Lower lobe of right lung (tissue), 2 donors: ENCODE measurements at places on chromosomes 1 and 21. TPM values are rescaled to one million over a fixed set of nuclear protein-coding genes. Genes with fewer than 3 reads are reported as not detected.

ILDR2 gene
- 1.6 TPM for total RNA-seq

FCRL4 gene
- total RNA-seq = not detected

STUM gene
- 0.83 TPM for total RNA-seq

AADACL3 gene
- not detected for total RNA-seq

CCDC185 gene
- not detected for total RNA-seq

GRCh38 chr1:59154401-59154800 lies 142.5 kb upstream of the FGGY start:
- DNase-seq = no peak
- no peak overlapping the region for H3K4me3 ChIP-seq
- peaks cover 32% of the 10 kb centered on the region for H3K4me1 ChIP-seq

GRCh38 chr21:15774590-15774989 lies 44.8 kb downstream of the USP25 start:
- no peak overlapping the region for H3K27ac ChIP-seq
- no peak for DNase-seq
- no peaks in the 10 kb centered on the region for H3K27me3 ChIP-seq
- peaks cover 8% of the 10 kb centered on the region for H3K4me1 ChIP-seq
- no peaks in the 10 kb centered on the region for H3K36me3 ChIP-seq

- H3K4me3 ChIP-seq = no peak overlapping the region
- peaks cover 5% of the 10 kb centered on the region for H3K36me3 ChIP-seq
- H3K27ac ChIP-seq = no peak overlapping the region
- H3K4me1 ChIP-seq = no peaks in the 10 kb centered on the region
Measured at GRCh38 chr21:44440241-44441040, 14.9 kb upstream of the LRRC3 start.

DNA sequence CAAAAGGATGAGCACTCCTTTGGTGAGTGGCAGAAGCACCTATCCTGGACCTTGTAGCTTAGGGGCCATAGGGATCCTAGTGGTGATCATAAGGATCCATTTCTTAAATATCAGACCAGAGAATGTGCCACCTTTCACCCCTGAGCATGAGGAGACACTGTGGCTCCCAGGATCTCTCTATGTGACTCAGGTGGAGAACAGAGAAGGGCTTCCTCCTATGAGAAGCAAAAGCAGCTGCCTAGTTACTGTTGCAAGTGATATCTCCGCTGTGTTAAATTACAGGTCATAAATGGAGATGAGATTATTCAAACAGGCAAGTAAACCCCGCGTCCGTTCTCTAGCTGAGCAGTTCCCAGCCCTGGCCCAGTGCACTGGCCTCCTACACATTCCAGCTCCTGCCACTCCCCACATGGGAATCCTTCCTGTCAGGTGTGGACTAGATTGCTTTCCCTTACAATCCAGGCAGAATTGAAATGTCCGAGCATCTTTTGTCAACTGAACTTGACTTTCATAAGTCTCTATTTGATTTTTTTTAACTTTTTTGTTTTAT lies 26.3 kb downstream of the CLEC20A start:
- no peak for DNase-seq
- H3K27me3 ChIP-seq = no peaks in the 10 kb centered on the region
- peaks cover 79% of the 10 kb centered on the region for H3K36me3 ChIP-seq
- H3K4me1 ChIP-seq = no peaks in the 10 kb centered on the region
- H3K27ac ChIP-seq = no peak overlapping the region

DNA sequence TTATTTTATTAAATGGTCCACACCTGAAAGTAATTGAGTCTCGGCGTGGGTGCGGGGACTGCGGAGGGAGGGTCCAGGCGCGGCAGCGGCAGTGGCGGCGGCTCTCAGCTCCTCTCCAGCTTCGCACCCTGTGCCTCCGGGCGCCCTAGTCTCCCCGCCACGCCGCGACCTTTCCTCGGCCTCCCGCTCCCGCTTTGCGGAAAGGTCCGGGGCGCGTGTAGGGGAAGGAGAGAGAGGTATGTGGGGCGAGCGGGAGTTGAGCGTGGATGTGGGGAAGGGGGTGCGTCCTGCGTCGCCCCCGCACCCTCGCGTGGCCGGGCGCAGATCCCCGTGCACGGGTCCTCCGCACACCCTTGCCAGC lies 13.4 kb upstream of the ALX3 start:
- H3K4me3 ChIP-seq = peak overlapping the region; percentile 75
- DNase-seq = no peak
- H3K4me1 ChIP-seq = peaks cover 21% of the 10 kb centered on the region
- peak overlapping the region; percentile 79 for H3K27ac ChIP-seq

DNA sequence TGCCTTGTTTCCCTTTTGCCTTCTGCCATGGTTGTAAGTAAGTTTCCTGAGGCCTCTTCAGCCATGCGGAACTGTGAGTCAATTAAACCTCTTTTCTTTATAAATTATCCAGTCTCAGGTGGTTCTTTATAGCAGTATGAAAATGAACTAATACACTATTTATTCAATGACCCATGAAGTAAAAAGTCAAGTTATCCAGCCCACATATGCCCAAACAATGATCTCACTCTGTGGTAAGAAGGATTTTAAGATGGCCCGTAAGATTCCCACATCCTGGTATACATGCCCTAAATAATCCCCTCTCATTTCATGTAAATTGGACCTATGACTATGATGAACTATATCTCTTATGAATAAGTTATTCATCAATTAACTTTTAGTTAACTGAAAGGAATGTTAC lies 1008.3 kb upstream of the B3GALT2 start:
- H3K36me3 ChIP-seq = no peaks in the 10 kb centered on the region
- no peak overlapping the region for H3K4me3 ChIP-seq
- H3K27me3 ChIP-seq = no peaks in the 10 kb centered on the region
- no peak for DNase-seq

DNA sequence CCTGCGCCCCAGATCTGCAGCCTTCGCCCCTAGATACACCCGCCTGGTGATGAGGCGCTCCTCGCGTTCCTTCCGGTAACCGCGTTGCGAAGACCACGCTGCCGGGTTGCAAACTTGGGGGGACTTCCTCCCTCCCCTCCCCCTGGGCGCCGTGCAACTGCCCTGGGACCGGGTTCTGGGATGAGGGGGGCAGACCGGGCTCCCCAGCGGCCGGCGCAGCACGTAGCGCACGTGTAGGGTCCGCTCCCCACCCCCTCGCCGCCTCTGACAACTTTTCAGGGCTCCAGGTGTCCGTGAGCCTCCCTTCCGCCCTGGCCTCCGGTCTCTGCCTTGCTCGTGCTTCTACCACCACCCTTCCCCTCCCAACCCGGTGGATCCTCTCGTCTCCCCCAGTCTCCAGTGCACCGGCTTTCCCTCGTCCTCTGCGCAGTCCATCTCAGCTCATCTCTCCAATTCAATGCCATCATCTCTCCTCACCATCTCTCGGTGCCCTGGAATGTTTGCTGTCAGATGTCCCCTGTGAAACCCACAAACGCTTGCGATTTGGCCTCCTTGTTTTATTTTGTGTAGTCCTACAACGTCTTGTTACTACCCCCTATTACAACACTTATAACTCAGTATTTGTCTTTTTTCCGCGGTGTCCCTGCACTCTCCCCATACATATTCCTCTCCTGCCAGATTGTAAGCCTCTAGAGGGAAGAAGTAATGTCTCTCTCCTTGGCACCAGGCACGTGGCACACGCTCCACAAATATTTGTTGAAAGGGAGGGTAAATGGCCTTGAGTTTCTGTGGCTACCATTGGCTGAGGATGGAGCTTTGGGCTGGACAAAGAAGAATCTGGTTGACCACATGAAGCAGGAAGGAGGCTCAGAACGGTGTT lies 782 bp downstream of the PCAT6 start:
- H3K27me3 ChIP-seq = no peaks in the 10 kb centered on the region
- H3K27ac ChIP-seq = peak overlapping the region; percentile 86
- H3K4me1 ChIP-seq = peaks cover 26% of the 10 kb centered on the region
- DNase-seq = no peak

GRCh38 chr1:210397681-210398080 lies 69.0 kb downstream of the HHAT start:
- DNase-seq = no peak
- no peak overlapping the region for H3K27ac ChIP-seq
- no peaks in the 10 kb centered on the region for H3K27me3 ChIP-seq
- no peaks in the 10 kb centered on the region for H3K36me3 ChIP-seq
- no peak overlapping the region for H3K4me3 ChIP-seq

DNA sequence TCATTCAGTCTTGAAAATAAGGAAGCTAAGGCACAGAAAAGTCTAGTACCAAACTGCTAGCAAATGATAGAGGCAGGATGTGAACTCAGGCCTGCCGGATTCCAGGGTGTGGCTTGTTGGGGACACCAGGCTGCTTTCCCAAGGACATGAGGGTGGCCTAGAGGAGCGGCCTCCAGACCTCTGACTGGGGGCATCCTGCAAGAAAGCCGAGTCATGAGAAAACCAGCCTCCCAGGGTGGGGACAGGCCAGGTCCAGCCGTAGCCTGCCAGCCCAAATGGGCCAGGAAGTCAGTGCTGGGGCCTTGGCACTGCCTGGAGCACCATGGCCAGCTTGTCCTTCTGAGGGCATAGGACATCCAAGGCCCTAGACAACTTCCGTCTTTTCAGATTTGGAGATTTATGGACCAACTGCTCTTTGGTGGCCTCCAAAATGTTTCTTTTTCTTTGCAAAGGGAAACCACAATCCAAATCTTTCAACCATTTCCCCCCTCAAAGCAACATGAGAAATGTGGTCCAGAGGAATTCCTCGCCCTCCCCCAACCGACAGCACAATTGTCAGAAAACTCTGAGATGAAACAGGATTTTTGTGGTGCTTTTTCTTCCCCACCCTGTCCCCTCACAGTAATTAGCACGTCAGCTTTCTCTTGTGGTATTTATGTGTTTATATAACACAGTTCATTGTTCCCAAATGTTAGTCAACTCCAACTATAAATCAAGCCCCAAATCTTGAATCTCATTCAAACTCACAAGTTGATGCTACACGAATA lies 212.3 kb downstream of the KAZN start:
- no peaks in the 10 kb centered on the region for H3K36me3 ChIP-seq
- peaks cover 13% of the 10 kb centered on the region for H3K4me1 ChIP-seq
- H3K4me3 ChIP-seq = no peak overlapping the region
- no peak for DNase-seq
- H3K27ac ChIP-seq = no peak overlapping the region

- H3K27ac ChIP-seq = no peak overlapping the region
- H3K4me1 ChIP-seq = no peaks in the 10 kb centered on the region
- H3K36me3 ChIP-seq = peaks cover 10% of the 10 kb centered on the region
- DNase-seq = no peak
Measured at GRCh38 chr1:110945626-110946025, 18.1 kb downstream of the LRIF1 start.

- no peaks in the 10 kb centered on the region for H3K4me1 ChIP-seq
- no peak overlapping the region for H3K4me3 ChIP-seq
- H3K27ac ChIP-seq = no peak overlapping the region
- no peak for DNase-seq
Measured at GRCh38 chr21:36207577-36208320, 51.1 kb downstream of the DOP1B start.

DNA sequence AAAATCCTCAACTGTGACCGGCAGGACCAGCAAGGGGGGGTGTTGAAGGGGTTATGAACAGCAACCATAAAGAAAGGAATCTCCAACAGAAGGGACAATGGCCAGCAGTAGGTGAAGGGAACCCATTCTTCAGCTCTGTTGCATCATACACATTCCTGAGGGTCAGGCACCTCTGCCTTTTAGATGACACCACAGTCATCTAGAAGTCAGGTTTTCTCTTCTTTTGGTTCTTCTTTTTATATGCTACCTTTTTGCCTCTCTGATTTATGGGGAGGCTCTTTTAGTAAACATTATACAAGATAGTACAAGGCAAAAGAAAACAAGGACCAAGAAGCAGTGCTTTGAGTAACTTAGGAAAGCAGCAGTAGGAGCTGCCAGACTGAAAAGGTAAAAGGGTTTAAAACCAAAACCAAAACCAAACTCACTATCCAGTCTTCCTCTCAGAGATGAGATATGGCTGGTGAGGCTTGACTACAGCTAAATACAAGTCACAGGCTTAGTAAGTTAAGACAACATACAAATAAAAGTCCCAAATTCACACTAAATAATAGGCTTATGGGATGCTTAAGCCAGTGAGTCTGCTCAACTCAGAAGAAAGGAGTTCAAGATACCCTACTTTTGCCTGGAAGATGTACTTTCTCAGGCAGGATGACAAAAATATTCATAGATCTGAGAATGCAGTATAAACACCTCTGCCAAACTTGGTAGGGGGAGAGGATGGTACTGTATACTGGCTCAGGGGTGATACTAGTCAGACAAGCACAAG lies 4.1 kb downstream of the TEX38 start:
- no peak for DNase-seq
- peaks cover 69% of the 10 kb centered on the region for H3K36me3 ChIP-seq
- no peak overlapping the region for H3K4me3 ChIP-seq
- H3K27me3 ChIP-seq = no peaks in the 10 kb centered on the region

DNA sequence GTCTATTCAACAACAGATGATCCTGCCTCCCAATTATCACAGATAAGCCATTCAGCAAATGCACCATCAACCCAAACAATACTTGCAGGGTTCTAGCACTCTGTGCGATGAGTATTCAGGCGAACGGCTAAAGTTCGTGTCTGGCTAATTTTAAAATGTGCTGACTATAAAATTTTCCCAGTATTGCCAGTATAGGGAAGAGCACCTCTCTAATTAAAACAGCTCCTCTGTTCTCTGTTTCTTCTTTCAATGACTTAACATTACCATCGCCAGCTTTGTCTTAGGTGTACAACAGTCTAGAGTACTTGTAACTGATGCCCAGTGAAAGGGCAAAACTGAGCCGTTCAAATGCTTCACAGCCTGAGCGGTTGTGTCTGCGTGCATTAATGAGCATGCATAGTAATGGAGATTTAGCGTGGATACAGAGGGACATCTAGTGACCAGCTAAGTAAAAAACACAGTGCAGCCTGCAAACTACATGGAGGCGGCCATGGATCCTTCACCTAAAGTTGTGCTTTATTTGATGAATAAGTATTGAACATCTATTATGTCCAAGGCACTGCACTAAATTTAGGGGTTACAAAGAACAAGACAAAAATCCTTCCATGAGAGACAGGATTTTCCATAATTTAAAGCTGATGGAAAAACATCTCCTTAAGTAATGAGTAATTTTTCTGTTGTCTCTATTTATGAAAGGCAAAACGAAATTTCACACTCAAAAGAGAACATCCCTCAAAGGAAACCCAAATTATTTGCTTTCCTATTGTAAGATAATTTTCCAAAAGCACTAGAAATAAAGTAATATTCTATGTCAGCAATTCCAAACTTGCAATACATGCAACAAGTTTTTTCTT lies 120.0 kb downstream of the SETD4 start:
- no peaks in the 10 kb centered on the region for H3K36me3 ChIP-seq
- H3K4me1 ChIP-seq = no peaks in the 10 kb centered on the region
- DNase-seq = no peak
- no peaks in the 10 kb centered on the region for H3K27me3 ChIP-seq

DNA sequence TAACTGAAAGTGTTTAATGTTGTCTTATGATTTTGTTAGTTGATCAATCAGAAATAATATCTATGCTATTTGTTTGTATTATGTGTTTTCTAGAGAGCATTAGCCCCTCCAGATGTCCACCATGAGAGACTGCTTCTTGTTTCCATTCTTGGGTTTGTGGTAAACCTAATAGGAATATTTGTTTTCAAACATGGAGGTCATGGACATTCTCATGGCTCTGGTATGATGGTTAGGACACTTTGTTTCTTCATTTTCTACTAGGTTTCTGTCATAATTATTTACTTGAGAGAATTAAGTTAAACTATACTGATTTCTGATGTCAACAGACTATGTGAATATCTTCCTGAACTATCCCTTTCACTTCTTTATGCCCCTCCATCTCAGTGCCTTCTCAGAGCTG lies 16.1 kb downstream of the SLC30A7 start:
- H3K27ac ChIP-seq = no peak overlapping the region
- no peak overlapping the region for H3K4me3 ChIP-seq
- DNase-seq = no peak
- H3K36me3 ChIP-seq = peaks cover 96% of the 10 kb centered on the region
- H3K27me3 ChIP-seq = no peaks in the 10 kb centered on the region
- H3K4me1 ChIP-seq = no peaks in the 10 kb centered on the region
